ENCODE measurements at places on chromosomes 6 and 20. TPM values are rescaled to one million over a fixed set of nuclear protein-coding genes. Genes with fewer than 3 reads are reported as not detected.

- H3K4me3 ChIP-seq = no peak overlapping the region
- H3K4me1 ChIP-seq = no peaks in the 10 kb centered on the region
- no peak for DNase-seq
Observed at GRCh38 chr6:139743664-139744437, 369.4 kb upstream of the CITED2 start.

- DNase-seq = no peak
- H3K36me3 ChIP-seq = no peaks in the 10 kb centered on the region
- H3K4me3 ChIP-seq = no peak overlapping the region
- H3K27me3 ChIP-seq = peaks cover 6% of the 10 kb centered on the region
- H3K27ac ChIP-seq = no peak overlapping the region
Observed at GRCh38 chr20:57031867-57032355, 234.5 kb downstream of the BMP7 start.

DNA sequence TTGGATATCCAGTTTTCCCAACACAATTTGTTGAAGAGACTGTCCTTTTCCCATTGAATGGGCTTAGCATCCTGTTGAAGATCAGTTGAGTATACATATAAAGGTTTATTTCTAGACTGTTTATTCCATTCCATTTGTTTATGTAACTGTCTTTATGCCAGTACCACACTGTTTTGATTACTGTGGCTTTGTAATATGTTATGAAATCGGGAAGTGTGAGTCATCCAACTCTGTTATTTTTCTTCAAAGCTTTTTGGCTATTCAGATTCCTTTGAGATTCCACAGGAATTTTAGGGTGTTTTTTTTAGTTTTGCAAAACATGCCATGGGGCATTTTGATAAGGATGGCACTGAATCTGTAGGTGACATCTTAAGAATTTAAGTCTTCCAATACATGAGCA, 188.3 kb downstream of the BMP7 start:
- H3K27ac ChIP-seq = no peak overlapping the region
- H3K36me3 ChIP-seq = no peaks in the 10 kb centered on the region
- H3K27me3 ChIP-seq = peaks cover 2% of the 10 kb centered on the region
- no peak for DNase-seq

DNA sequence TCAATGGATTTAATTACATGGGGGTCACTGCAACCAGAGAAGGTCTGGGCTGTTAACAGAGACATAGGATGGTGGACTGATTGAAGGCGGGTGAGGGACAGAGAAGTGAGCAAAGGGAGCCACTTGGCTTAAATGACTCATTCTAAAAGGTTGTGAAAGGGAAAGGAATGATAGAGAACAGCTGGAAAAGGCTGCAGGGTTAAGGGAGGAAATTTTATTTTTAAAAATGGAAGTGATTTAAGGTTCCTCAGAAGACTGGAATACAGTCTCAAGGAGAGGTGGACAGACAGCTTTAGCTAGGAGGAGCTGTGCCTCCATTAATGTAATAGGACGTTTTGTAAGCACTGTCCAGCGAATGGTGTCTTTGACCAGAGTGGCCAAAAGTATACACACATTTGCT, 46.7 kb downstream of the RGS17 start:
- no peak for DNase-seq
- peaks cover 3% of the 10 kb centered on the region for H3K27me3 ChIP-seq
- H3K36me3 ChIP-seq = no peaks in the 10 kb centered on the region
- no peak overlapping the region for H3K4me3 ChIP-seq

- peaks cover 2% of the 10 kb centered on the region for H3K27me3 ChIP-seq
- peak overlapping the region; percentile 44 for H3K27ac ChIP-seq
- H3K36me3 ChIP-seq = peaks cover 9% of the 10 kb centered on the region
- no peak for DNase-seq
Observed at GRCh38 chr20:36744243-36744642, 1.6 kb downstream of the NDRG3 start.

DNA sequence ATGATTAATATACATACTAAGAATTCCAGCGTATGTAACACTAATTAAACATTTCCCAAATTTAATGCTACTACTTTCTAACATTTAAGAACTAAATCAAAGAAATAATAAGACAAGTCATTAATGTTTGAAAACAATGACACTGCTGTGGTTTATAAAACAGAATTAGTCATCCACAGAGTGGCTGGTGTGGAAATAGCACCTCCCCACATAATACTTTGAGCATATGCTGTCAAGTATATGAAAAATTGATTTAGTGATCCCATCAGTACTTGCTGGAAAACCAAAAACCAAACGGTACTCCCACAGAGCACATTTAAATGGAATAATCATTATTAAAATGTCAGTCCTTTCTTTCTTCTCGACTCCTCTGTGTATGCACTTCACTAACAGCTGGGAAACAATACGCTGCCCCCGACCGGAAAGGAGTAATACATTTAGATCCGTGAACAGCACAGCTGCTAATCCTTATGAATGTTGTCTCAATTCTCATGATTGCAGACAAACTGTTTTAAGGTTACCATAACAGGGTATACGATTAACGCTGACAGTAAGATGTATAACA, 78.4 kb downstream of the PREP start:
- H3K4me1 ChIP-seq = peaks cover 1% of the 10 kb centered on the region
- no peak overlapping the region for H3K27ac ChIP-seq
- peaks cover 36% of the 10 kb centered on the region for H3K36me3 ChIP-seq
- DNase-seq = no peak

DNA sequence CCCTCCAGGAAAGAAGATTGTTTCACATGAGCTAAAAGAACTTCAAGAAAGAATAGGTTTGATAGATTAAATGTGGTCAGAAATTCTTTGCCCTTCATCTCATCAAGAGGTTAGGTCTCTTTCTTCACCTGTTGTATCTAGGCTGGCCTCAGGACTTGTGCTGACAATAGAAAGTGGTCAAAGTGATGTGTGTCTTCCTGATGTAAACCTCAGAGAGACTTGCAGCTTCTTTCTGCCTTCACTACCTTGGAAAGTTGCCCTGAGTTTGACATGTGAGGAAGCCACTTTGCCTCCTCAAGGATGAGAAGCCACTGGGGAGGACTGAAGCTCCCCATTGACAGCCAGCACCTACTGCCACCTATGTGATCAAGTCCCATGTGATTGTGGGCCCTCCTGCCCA, 46.3 kb downstream of the TBPL1 start:
- H3K27me3 ChIP-seq = peaks cover 21% of the 10 kb centered on the region
- H3K27ac ChIP-seq = no peak overlapping the region
- H3K36me3 ChIP-seq = no peaks in the 10 kb centered on the region
- no peak overlapping the region for H3K4me3 ChIP-seq
- H3K4me1 ChIP-seq = no peaks in the 10 kb centered on the region

- no peak for DNase-seq
- no peaks in the 10 kb centered on the region for H3K4me1 ChIP-seq
- H3K27ac ChIP-seq = no peak overlapping the region
- no peaks in the 10 kb centered on the region for H3K36me3 ChIP-seq
Observed at GRCh38 chr6:56531839-56532595, 110.7 kb downstream of the DST start.

DNA sequence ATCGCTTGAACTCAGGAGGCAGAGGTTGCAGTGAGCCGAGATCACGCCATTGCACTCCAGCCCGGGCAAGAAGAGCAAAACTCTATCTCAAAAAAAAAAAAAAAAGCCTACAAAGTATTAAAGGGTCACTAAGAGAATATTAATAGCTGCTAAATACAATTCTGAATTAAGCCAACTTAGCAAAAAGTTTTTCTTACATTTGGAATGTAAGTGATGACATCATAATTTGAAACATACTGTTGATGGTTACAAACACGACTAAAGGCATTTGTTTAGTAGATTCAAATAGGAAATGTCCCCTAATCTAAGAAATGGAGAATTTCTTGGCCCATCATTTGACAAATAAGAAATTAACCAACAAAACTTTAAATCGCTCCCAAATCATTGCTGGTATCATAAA, 282.8 kb downstream of the RNGTT start:
- H3K4me1 ChIP-seq = no peaks in the 10 kb centered on the region
- H3K27ac ChIP-seq = no peak overlapping the region
- H3K4me3 ChIP-seq = no peak overlapping the region
- H3K36me3 ChIP-seq = peaks cover 11% of the 10 kb centered on the region
- H3K27me3 ChIP-seq = no peaks in the 10 kb centered on the region
- no peak for DNase-seq

GRCh38 chr6:26065952-26066380, 21.3 kb upstream of the HFE start:
- H3K27ac ChIP-seq = no peak overlapping the region
- H3K4me1 ChIP-seq = peaks cover 13% of the 10 kb centered on the region
- DNase-seq = peak; percentile 76
- no peak overlapping the region for H3K4me3 ChIP-seq

- H3K36me3 ChIP-seq = no peaks in the 10 kb centered on the region
- peak overlapping the region; percentile 45 for H3K4me3 ChIP-seq
- H3K4me1 ChIP-seq = peaks cover 66% of the 10 kb centered on the region
Observed at GRCh38 chr20:53865901-53866793, 204.2 kb downstream of the BCAS1 start.

DNA sequence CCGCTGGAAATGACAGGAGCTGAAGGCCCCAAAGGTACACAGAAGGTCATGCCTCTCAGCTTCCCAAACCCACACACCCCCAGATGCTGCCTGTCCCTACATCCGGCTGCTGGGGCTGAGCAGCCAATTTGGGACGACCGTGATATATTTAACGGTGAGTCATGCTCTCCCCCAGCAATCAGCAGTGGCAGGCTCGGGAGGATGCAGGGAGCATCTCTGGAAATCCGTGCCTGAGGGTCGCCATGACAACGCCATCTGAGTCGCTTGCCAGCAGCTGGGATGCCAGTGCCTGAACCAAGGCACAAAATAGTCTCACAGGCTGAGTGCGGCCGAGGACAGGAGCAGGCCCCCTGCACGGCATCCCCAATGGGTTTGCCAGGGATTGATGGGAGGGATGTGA, 57.9 kb downstream of the KCNB1 start:
- H3K27ac ChIP-seq = no peak overlapping the region
- peaks cover 38% of the 10 kb centered on the region for H3K27me3 ChIP-seq
- H3K4me3 ChIP-seq = no peak overlapping the region

Gene COL9A1
- total RNA-seq = not detected

Gene TULP1
- total RNA-seq = not detected

Gene CD109
- 10.8 TPM for total RNA-seq

Gene SH3BGRL2
- 0.12 TPM for total RNA-seq

Gene ELOVL4
- total RNA-seq = 1.1 TPM

Gene PSMF1
- total RNA-seq = 143 TPM

Gene ADGB
- not detected for total RNA-seq

Gene OXT
- total RNA-seq = not detected
